ENCODE measurements at places on chromosomes 2 and 18.

DNA sequence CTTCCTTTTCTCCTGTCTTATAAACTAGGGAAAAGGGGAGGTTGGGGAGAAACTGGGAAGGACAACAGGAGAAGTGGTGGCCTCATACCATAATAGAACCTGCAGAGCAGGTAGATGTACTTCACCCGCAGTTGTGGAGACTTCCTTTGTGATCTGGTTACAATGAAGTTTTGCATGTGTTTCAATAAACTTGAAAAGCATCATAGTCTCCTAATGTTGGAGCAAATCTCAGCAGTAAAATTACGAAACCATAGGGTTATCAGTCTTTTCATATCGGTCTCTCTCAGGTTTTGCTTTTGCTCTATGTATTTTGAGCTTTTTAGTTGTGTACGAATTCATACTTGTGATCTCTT is 30.5 kb downstream of the ANO7 start:
- DNase-seq: no peak

DNA sequence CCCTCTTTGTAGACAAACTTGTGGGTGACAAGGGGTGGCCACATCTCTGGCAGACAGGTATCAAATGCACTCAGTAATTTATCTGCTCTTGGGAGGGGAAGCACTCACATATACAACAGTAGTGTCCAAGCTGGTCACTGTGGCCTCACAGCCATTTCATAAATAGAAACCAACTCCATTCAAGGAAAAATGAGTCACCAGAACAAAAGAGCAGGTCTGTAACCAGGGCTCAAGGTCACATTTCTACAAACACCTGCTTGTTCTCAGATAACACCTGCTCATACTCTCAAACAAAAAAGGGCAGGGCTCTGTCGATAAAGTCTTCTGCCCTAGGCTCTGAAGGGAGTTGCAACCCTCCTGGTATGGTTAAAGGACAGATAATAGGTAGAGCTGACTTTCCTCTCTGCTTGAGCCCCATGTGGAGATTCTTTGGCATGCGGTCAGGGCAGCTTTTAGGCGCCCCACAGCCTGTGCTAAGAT is 459.0 kb downstream of the BCL11A start:
- DNase-seq: no peak

- no peak for DNase-seq
Observed at GRCh38 chr2:177147093-177147694, 65.4 kb upstream of the HNRNPA3 start.

DNA sequence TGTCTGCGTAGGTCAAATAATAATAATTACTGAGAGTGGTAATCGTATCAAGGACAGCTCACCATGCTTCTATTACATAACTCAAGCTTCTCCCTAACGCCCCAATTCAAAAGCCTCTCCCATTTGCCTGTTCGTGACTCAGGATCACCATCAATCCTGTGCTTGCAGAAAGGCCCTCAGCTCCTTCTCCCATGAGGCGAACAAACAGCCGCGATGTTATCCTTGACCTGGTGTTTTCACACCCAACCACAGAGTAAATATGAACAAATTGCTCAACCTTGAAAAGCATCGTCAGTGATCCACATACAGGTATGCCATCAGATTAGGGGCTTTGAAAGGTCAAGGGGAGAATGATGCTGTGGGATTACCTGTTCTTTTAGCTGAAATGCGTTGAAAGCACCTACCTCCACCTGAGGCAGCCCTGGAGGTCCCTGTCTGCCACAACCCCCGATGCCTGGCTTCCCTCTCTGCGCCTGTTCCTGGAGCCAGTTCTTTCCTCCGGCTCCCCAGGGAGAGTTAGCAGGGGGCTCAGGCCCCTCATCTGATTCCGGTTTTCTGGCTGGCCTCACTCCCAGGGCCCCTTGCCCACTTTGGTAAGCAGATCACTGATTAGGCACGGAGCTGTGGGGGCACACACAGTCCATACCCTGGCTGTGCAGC is 39.1 kb upstream of the ODC1 start:
- DNase-seq: no peak

GRCh38 chr2:223043164-223043941 is 8.6 kb upstream of the KCNE4 start:
- DNase-seq: no peak

GRCh38 chr2:193837111-193837738 is 1642.5 kb upstream of the TMEFF2 start:
- DNase-seq: no peak

Measured in activated naive CD4-positive, alpha-beta T cell treated with Interleukin-2 at 50 U/mL for 16 hours (primary cell).